Stimulated activated CD8-positive, alpha-beta memory T cell treated with anti-CD3 and anti-CD28 coated beads, Interleukin-2, amount 100 ng/mL, for 48 hours (primary cell): ENCODE measurements at places on chromosomes 7 and 10.

- DNase-seq: no peak
These were observed 722.9 kb downstream of the GRM8 start for GRCh38 chr7:126529833-126530232.

- no peak for DNase-seq
These were observed 241.6 kb upstream of the GALNT17 start for GRCh38 chr7:70890147-70890969.

DNA sequence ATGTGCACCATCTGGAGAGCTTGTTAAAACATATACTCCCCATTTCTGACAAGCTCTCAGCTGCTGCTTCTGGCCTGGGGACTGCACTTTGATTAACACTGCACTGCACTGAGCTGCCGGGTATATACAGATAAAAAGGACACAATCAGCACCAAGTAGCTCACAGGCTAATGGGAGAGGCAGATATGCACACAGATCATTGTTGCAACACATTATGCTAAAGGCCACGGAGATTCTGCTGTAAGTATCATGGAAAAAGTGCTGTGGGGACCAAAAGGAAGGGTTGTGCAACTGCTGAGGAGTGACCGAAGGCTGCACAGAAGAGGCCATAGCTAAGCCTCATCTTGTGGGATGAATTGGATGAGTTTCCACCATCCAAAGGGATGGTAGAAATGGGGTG lies 455.2 kb downstream of the SORCS3 start:
- DNase-seq: no peak

- DNase-seq: no peak
These were observed 10.3 kb downstream of the CRHR2 start for GRCh38 chr7:30671793-30672465.

- DNase-seq: no peak
These were observed 120.2 kb downstream of the SORBS1 start for GRCh38 chr10:95440756-95441546.

DNA sequence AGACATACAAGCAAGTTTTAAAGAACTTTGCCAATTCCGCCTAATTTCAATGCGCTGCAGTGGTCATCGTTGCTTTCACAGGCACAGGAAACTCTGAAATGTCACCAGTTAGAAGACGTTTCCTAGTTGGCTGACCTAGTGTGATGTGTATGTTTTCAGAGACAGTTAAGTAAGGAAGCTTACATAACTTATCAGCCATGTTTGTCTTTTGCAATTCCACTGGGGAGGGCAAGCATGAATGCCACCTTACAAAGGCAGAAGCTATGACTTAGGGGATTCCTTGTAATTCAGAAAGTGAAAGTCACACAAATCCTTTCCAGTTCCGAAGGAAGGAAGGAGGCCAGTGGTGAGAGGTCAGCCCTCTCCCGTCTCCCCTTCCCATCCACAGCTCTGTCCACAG lies 15.0 kb upstream of the NPS start:
- DNase-seq: no peak

- DNase-seq: no peak
These were observed 295.0 kb downstream of the BICC1 start for GRCh38 chr10:58807629-58808022.

DNA sequence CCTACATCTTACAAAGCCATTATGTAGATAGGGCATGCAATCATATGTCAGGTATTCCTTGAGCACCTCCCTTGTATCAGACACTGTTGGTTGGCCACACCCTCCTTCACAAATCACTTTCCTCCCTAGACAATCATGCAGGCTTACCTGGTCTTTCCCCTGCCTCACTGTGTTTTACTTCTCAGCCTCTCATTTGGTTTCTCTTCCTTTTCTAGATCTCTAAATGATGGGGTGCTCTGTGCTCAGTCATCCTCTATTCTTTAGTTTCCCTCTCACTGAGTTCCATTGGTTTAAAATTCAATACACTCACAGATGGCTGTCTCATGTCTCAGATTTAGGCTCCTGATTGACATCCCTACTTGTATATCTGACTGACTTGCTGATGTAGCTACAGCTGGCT lies 31.4 kb downstream of the ANK3 start:
- no peak for DNase-seq

DNA sequence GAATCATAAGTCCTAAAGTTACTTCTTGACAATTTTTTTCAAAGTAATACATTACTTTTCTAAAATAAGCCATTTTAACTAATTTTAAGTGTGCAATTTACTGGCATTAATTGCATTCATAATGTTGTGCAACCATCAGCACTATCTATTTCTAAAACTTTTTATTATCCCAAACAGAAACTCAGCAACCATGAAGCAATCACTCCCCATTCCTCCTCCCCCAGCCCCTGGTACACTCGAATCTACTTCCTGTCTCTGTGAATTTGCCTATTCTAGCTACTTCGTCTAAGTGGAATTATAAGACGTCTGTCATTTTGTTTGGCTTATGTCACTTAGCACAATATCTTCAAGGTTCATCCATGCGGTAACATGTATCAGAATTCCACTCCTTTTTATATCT lies 84.9 kb downstream of the MKX start:
- DNase-seq: no peak

DNA sequence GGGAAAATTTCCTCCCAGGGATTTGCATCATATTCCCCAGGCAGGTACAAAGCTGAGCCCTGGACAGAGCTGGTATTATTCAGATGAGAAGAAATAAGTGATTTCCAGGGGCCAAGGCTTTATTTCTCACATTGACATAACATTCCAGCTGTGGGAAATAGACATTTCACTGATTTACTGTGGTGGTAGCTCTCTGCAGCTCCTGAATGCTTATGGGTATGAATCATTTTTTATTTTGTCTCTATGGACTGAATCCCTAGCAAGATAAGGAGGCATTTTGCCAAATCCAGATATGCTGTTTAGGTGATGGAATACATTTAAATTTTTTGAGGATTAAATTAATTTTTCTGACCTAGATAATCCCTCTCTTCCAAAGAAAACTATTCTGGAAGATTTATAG lies 97.9 kb downstream of the MTPN start:
- no peak for DNase-seq

DNA sequence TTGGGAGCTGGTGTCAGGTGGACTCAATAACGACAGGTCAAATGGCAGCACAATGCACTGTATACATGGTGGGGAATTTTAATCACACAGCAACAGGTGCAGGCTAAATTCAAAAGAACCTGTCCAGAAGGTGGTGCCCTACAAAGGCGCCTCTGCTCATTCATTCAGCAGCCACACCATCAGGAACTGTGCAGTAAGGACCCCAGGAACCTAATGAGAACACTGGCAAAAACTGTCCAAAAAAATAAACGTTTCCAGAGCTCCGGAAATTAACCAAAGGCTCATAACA lies 21.9 kb upstream of the CRYGN start:
- DNase-seq: no peak

DNA sequence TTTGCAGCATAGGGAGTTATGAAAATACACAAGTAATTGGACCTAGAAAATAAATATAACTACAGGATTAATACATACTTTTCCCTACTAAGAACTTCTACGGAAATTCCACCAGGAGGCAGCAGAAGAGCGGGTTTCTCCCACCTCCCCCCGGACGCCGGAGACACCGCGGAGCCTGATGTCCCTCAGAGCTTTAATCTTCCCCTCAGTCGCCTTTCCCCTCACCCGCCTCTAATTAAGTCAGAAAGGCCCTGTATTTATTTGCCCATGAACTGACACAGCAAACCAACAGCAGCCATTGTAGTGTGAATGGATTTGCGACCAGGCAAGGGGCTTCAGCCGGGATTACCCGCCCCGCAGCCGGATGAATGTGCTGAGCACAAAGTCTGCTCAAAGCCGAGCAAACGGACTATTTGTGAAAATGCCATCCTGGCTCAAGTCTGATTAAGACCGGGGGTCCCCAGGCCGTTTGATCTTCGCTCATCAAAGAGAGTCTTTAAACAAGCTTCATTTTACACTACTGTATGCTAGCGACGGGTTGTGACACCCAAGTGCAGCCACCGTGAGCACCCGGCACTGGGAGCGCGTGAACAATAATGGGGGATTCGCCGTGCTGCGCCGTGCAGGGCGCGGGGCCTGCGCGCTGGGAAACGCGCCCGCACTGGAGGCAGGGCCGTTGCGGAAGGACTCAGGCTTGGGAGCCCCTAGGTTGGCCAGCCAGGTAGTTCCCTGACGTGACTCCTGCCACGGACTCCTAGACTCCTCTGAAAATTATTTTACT lies 5.6 kb upstream of the DKK1 start:
- DNase-seq: peak; percentile 9

GRCh38 chr7:36726806-36727503 lies 2.7 kb upstream of the AOAH start:
- no peak for DNase-seq

GRCh38 chr7:31882187-31882586 lies 188.0 kb downstream of the PDE1C start:
- no peak for DNase-seq

GRCh38 chr10:71014021-71014805 lies 125.8 kb upstream of the PCBD1 start:
- no peak for DNase-seq

GRCh38 chr10:73956476-73957359 lies 41.2 kb upstream of the VCL start:
- DNase-seq: no peak

GRCh38 chr10:88881922-88882645 lies 2.0 kb downstream of the STAMBPL1 start:
- DNase-seq: no peak

GRCh38 chr10:125084614-125085257 lies 75.6 kb downstream of the CTBP2 start:
- no peak for DNase-seq
